Muscle of leg (tissue), 16 donors: ENCODE measurements at places on chromosomes 4 and X. TPM values are rescaled to one million over a fixed set of nuclear protein-coding genes. Genes with fewer than 3 reads are reported as not detected.

The IRF2 gene
- 14.8 TPM for total RNA-seq

The DUX4 gene
- total RNA-seq = not detected

- no peaks in the 10 kb centered on the region for H3K36me3 ChIP-seq
- H3K4me1 ChIP-seq = no peaks in the 10 kb centered on the region
- peak; percentile 13 for DNase-seq
- H3K27me3 ChIP-seq = peaks cover 8% of the 10 kb centered on the region
- H3K4me3 ChIP-seq = no peak overlapping the region
- no peak overlapping the region for H3K27ac ChIP-seq
Measured at GRCh38 chrX:149643496-149643895, 11.9 kb upstream of the TMEM185A start.

DNA sequence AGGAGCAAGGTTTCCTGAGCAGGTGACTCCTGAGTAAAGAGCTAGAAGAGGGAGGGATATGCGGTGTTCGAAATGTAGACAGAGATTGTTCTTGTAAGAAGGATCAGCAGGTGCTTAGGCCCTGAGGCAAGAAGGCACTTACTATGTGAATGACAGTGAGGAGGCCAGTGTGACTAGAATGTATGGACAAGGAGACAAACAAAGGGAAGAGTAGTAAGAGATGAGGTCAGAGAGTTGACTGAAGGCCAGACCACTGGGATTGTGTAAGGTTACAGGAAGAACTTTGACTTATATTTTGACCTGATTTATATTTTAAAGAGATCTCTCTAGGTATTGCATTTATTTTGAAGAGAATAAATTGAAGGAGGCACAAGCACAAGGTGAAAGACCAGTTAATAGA lies 118.4 kb upstream of the ENPEP start:
- H3K36me3 ChIP-seq = no peaks in the 10 kb centered on the region
- no peaks in the 10 kb centered on the region for H3K27me3 ChIP-seq
- no peak for DNase-seq
- no peak overlapping the region for H3K27ac ChIP-seq
- no peaks in the 10 kb centered on the region for H3K4me1 ChIP-seq

GRCh38 chr4:148443512-148444295 lies 1.5 kb upstream of the NR3C2 start:
- DNase-seq = peak; percentile 59
- H3K27ac ChIP-seq = peak overlapping the region; percentile 92
- H3K4me1 ChIP-seq = peaks cover 13% of the 10 kb centered on the region
- H3K27me3 ChIP-seq = peaks cover 15% of the 10 kb centered on the region
- H3K4me3 ChIP-seq = peak overlapping the region; percentile 98
- no peaks in the 10 kb centered on the region for H3K36me3 ChIP-seq
